ENCODE measurements at places on chromosomes 1 and 21.
A peak's percentile ranks its signal among the peaks of the same experiment; 100 is the strongest.

DNA sequence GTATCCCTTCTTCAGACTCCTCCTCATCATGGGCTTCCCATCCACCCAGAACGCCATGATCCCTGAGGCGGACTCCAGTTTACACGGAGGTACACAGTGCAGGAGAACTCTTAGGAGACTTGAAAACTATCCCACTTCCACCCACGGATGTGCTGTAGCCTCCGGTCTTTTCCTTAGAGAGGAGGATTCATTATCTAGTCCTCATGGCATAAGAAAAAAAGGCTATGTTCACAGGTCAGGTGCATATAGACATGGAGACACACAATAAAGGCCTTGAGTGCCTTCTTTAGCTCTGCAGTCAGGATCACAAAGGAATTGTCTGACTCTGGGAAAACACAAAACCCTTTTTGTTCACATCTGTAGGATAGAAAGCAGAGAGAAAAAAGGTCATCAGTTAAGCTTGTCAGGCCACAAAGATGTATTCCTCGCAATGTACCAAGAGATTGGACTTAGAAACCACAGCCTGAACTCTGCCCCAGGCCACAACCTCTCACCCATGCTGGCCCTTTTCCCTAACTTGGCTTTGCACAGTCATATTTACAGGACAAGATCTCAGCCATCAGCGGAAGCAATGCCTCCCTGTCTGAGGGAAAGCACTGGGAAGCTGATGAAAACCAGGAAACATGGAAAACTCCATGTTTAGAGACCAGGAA is 9.0 kb downstream of the CRP start:
- H3K27ac ChIP-seq: no peak overlapping the region
- no peak overlapping the region for H3K4me3 ChIP-seq
- H3K36me3 ChIP-seq: no peaks in the 10 kb centered on the region
- no peaks in the 10 kb centered on the region for H3K4me1 ChIP-seq

GRCh38 chr1:192810253-192810880 is 1.5 kb downstream of the RGS2 start:
- H3K36me3 ChIP-seq: no peaks in the 10 kb centered on the region
- peaks cover 23% of the 10 kb centered on the region for H3K4me1 ChIP-seq
- H3K4me3 ChIP-seq: no peak overlapping the region
- no peak for DNase-seq
- no peaks in the 10 kb centered on the region for H3K27me3 ChIP-seq

GRCh38 chr1:156754219-156754618 is 2.7 kb upstream of the HDGF start:
- no peak overlapping the region for H3K4me3 ChIP-seq
- DNase-seq: no peak
- no peaks in the 10 kb centered on the region for H3K36me3 ChIP-seq

GRCh38 chr1:57707631-57708030 is 283.8 kb upstream of the DAB1 start:
- no peaks in the 10 kb centered on the region for H3K4me1 ChIP-seq

- peaks cover 24% of the 10 kb centered on the region for H3K4me1 ChIP-seq
These were observed 37.6 kb downstream of the DHCR24 start for GRCh38 chr1:54849219-54850068.

DNA sequence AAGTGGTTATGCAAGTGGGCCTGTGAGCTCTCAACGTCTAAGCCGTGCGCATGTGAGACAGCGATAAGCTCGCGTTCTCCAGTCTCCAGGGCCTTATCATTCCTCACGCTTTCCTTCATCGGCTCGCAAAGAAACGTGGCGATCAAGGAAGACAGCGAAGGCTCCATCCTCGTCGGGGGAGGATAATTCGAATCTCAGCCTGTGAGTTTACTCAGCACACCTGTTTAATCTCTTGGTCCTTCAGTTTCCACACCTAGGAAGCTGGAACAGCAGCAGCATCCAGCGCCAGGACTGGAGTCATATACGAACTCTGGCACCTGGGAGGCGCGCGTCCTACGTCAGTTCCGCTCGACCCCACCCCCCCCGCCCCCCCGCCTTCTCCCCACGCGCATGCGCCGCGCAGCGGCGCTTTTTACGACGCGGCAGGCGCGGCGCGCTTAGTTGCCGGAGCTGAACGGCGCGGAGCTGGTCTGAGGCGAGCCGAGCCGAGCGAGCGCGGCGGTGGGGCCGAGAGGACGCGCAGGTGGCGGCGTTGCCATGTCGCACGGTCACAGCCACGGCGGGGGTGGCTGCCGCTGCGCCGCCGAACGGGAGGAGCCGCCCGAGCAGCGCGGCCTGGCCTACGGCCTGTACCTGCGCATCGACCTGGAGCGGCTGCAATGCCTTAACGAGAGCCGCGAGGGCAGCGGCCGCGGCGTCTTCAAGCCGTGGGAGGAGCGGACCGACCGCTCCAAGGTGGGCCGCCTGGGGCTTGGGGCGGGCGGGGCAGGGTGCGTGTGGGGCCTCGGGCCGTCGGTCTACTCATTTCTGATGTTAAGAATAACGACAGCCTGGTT is at the start of gene PITHD1:
Gene PITHD1, plus strand, starts transcription at position 440 of the 836 bp plus-strand sequence. Its CDS starts 98 bp downstream, at position 538.
- DNase-seq: peak; percentile 95
- H3K36me3 ChIP-seq: no peaks in the 10 kb centered on the region
- peak within 1 kb of the TSS; percentile 86 for H3K27ac ChIP-seq

DNA sequence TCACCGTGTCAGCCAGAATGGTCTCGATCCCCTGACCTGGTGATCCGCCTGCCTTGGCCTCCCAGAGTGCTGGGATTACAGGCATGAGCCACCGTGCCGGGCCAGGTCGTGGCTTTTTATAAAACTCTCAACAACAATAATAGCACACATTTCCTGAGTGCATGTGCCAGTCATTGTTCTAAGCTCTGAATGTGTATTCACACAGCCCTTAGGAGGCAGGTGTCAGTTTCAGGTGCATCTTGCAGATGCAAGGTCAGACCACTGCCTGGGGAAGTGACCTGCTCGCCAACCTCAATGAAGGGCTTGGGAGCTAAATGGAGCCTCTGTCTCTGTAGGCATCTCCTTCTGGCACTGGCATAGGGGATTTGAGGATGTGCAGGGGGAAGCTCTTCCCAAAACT is 1.6 kb upstream of the LEFTY2 start:
- DNase-seq: no peak
- no peaks in the 10 kb centered on the region for H3K36me3 ChIP-seq
- no peak overlapping the region for H3K4me3 ChIP-seq
- no peak overlapping the region for H3K27ac ChIP-seq
- 0 out of 2 replicates have a peak, but pooled peaks cover 8% of the 10 kb centered on the region for H3K27me3 ChIP-seq

- no peaks in the 10 kb centered on the region for H3K4me1 ChIP-seq
- H3K27ac ChIP-seq: no peak overlapping the region
- no peaks in the 10 kb centered on the region for H3K36me3 ChIP-seq
- no peak overlapping the region for H3K4me3 ChIP-seq
- DNase-seq: no peak
These were observed 126.4 kb downstream of the FAM78B start for GRCh38 chr1:166040202-166040997.

DNA sequence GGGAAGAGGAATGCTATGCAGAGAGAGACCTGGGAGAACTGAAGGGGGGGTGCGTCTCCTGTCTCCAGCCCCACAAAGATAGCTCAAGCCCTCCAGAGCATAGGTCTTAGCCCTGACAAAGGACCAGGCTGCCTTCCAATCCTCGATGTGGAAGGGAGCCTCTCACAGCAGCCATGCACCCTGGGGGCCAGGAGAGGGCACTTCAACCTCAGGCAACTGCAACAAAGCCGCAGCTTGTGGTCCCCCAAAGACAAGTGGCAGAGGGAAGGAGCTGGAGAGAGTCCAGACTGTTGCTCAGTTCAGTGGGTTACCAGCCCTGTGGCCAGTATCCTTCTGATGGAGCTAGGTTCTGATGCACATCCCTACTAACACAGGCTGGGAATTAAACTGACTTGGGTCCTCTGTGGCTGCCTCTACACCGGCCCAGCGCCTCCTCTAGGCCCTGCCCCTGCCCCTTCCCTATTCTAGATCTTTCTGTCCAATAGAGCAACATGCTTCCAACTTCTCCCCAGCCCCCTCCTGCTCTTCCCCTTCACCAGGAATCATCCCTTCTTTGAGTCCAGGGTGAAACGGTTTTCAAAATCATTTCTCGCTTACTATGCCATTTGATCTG is 100.7 kb upstream of the SPATA6 start:
- no peaks in the 10 kb centered on the region for H3K27me3 ChIP-seq
- H3K4me3 ChIP-seq: no peak overlapping the region
- peak; percentile 55 for DNase-seq
- no peaks in the 10 kb centered on the region for H3K4me1 ChIP-seq
- no peak overlapping the region for H3K27ac ChIP-seq

DNA sequence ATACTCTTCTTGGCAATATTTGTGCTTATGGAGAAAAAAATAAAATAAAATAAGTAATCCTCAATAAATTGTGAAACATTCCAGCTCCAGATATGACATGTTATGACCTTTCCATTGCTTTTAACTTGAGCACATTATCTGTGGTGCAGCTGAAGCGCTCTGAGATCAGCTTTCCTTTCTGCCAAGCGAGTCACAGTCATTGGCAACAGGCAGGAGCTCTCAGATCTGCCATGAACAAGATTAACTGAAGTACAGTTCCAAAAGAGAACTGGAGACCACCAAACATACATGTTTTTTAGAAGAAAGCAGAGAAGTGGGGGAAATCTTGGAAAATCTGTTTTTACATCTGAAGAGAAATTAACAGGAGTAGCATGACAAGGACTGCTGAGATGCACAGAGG is 89.2 kb upstream of the DSCAM start:
- no peak overlapping the region for H3K4me3 ChIP-seq
- H3K36me3 ChIP-seq: no peaks in the 10 kb centered on the region
- no peaks in the 10 kb centered on the region for H3K4me1 ChIP-seq
- no peaks in the 10 kb centered on the region for H3K27me3 ChIP-seq
- DNase-seq: no peak
- H3K27ac ChIP-seq: no peak overlapping the region

DNA sequence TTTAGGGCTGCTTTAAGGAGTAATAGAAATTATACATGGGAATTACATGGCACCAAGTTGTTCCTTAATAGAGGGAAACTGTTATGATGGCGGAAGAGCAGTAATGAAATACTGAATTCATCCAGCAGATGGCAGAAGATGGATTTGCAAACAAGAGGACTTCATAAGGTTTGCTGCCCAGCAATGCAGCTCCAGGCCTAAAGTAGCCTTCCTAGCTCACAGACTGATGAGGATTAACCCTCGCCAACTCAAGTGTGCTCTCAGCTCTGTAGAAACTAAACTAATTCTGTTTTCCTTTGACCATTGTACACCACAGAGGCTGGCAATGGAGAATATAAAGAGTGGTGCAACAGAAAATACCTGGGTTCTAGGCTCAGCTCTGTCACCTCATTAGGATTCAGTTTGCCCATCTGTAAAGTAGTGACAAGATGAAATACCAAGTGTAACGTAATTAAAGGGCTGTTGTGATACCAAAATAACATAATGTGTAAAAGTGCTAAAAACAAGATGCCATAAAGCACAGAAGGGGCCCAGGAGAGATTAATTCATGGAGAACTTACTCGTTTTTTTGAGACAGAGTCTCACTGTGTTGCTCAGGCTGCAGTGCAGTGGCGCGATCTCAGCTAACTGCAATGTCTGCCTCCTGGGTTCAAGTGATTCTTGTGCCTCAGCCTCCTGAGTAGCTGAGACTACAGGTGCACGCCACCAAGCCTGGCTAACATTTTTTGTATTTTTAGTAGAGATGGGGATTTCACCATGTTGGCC is 102.4 kb upstream of the SERBP1 start:
- H3K36me3 ChIP-seq: no peaks in the 10 kb centered on the region
- DNase-seq: peak; percentile 83
- no peak overlapping the region for H3K27ac ChIP-seq
- peaks cover 8% of the 10 kb centered on the region for H3K4me1 ChIP-seq

DNA sequence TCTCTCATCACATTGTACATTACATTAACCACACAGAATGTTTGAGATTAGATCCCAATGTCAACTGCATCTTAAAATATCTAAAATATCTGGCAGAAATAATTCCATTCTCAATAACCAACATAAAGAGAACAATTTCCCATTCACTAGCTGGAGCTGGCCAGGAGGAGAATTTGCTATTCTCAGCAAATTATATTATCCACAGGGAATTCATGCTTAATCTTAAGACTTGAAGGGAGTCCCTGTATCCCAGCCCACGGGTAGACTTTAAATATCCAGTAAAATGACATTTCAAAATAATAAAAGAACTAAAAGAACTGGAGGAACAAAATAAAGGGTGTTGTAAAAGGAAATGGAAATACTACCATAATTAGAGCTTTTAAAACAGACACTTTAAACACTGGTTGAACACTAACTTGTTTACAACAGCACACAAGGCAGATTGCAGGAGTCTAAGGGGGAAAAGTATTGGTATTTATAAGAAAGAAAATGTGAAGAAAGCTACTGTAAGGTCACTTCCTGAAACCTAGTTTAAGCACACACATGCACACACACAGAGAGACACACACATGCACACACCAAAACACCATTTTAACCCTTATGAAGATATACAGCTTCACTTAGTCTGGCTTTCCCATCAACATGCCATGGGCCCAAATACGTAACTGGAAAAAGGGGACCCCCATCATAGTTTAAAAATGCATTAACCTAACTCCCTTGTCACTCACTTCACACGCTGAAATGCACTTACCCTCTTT is 107.0 kb downstream of the PTPN14 start:
- 0 out of 2 replicates have a peak, but pooled peaks cover 7% of the 10 kb centered on the region for H3K36me3 ChIP-seq
- peaks cover 49% of the 10 kb centered on the region for H3K4me1 ChIP-seq
- no peaks in the 10 kb centered on the region for H3K27me3 ChIP-seq
- H3K4me3 ChIP-seq: peak overlapping the region; percentile 12

DNA sequence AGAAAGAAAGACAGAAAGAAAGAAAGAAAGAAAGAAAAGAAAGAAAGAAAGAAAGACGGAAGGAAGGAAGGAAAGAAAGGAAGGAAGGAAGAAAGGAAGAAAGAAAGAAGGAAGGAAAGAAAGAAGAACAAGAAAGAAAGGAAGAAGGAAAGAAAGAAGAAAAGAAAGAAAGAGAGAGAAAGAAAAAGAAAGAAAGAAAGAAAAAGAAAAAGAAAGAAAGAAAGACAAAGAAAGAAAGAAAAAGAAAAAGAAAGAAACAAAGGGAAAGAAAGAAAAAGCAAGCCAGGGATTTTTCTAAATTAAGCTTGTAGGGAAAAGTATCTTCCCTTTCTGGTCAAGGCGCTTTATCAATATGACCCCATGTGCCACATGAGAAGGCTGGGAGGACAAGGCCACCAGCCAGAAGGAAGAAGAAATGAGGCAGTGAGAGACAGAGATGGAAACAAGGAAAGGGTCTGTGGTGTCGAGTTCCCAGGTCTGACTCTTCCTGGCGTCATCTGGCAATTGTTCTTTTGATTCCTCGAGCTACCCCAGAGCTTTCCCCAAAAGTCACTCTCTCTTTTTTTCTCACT is 88.4 kb upstream of the LPGAT1 start:
- H3K4me1 ChIP-seq: peaks cover 29% of the 10 kb centered on the region
- no peaks in the 10 kb centered on the region for H3K36me3 ChIP-seq
- no peak overlapping the region for H3K27ac ChIP-seq
- DNase-seq: no peak
- H3K27me3 ChIP-seq: 0 out of 2 replicates have a peak, but pooled peaks cover 10% of the 10 kb centered on the region

- no peak for DNase-seq
- peaks cover 8% of the 10 kb centered on the region for H3K36me3 ChIP-seq
- no peak overlapping the region for H3K27ac ChIP-seq
- no peaks in the 10 kb centered on the region for H3K27me3 ChIP-seq
- H3K4me3 ChIP-seq: no peak overlapping the region
These were observed 38.8 kb downstream of the WDR4 start for GRCh38 chr21:42840411-42841155.

- DNase-seq: peak; percentile 95
- peak overlapping the region; percentile 65 for H3K4me3 ChIP-seq
- H3K4me1 ChIP-seq: 0 out of 2 replicates have a peak, but pooled peaks cover 7% of the 10 kb centered on the region
- H3K36me3 ChIP-seq: no peaks in the 10 kb centered on the region
These were observed 332.4 kb downstream of the CAMTA1 start for GRCh38 chr1:7117399-7118281.
